Endothelial cell of umbilical vein (primary cell): ENCODE measurements at places on chromosomes 3 and 15.

GRCh38 chr3:159824333-159824732 is 164.3 kb upstream of the IL12A start:
- DNase-seq: peak; percentile 77

DNA sequence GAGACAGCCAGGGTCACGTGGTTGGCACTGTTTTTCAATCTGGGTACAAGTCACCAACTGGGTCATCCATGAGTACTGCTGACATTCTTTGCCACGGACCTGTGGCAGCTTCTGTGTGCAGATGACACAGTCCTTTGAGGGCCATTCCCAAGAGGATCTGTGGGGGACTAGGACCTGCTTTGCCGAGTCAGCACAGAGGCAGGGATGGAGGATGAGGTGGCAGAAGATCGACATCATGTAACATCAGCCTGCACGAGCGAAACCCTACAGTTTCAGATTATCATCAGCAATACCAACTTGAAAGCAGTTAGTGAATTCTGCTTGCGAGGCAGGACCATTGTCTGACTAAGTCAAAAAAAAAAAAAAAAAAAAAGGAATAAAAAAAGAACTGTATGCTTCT is 227.7 kb downstream of the FOXP1 start:
- DNase-seq: no peak

- DNase-seq: no peak
Observed at GRCh38 chr3:48215876-48216275, 7.4 kb upstream of the CAMP start.

DNA sequence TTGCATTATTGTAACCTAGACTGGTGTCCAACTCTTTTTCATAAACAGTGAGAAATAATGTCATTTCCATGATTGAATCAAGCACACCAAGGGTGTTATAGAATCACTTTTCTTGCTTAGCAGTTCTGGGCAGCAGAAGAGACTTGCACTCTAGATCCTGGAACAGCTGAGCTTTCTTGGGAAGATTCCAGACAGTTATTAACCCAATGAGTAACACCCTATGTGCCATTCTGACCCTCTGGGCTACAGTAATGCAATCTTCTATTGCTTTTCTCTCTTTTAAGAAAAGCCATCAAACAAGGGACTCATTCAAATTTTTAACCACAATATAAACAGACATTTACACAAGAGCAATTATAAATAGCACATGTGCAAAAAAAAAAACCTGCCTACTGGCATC is 39.3 kb upstream of the USP3 start:
- no peak for DNase-seq

- DNase-seq: peak; percentile 34
Observed at GRCh38 chr15:83380682-83381081, 66.5 kb upstream of the SH3GL3 start.

GRCh38 chr3:117278424-117279190 is 569.0 kb downstream of the TUSC7 start:
- peak; percentile 69 for DNase-seq

- DNase-seq: no peak
Observed at GRCh38 chr3:127339928-127340861, 52.3 kb upstream of the PRR20G start.

DNA sequence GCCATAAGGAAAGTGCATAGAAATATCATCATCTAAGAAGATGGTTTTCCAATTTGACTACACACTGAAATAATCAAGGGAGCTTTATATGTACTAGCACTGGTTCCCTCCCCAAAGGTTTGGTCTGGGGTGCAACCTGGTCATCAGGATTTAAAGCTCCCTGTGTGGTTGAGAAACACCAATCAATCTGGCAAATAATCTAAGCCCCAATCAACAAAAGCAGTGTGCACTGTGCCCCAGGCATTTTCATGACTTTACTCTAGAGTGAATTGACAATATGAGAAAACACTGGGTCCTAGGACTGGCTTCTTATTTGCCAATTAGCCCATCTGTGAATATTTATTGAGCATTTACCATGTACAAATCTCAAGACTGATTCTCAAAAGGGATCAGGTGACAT is 255.1 kb downstream of the MEIS2 start:
- DNase-seq: no peak

GRCh38 chr3:45917146-45917898 is 25.9 kb upstream of the CXCR6 start:
- no peak for DNase-seq

DNA sequence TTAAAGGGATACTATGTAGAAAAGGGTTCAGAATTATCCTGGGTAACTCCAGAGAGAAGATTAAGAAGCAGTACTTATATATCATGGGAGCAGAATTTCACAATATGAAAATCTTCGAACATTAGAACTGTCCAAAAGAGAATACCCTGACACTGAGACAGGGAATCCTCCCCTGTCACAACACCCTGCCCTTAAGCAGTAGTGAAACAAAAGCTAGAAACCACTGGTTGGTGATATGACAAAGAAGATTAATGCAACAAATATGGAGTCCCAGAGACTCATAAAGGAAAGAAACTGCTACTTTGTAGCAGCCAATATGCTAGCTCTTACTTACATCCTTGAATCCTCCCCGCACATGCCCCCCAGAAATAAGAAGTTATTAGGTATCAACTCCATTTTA is 18.5 kb downstream of the MIX23 start:
- no peak for DNase-seq

- DNase-seq: peak; percentile 57
Observed at GRCh38 chr15:62390791-62391640, 225.9 kb upstream of the C2CD4B start.

DNA sequence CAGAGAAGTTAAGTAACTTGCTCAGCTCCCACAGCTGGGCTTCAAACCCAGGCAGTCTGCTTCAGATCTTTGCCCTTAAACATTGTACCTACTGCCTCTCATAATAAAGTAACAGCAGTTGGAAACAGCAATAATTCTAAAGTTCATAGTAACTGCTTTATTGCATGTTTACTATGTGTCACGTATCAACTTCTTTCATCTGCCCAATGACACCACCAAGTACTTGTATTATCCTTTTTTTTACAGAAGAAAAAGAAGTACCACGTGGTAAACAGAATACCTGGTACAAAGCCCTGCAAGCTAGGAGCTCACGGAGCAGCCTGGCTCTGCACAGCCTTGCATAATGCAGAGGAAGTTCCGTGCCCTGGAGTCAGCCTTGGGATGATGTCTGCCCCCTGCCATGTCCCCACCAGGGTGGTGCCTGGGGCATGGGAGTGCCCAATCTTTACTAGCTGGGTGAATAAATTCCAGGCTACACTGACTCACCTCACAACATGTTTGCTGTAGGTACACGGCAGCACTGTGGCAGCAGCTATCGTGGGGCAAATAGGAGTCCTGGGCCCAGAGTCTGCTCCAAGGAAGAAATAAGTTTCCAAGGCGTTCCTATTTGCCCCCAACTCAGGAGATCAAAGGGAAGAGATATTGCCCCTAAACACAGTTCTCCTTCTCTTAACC is 77.2 kb downstream of the LDHAL6B start:
- DNase-seq: no peak

GRCh38 chr3:128280481-128281052 is 127.3 kb downstream of the EEFSEC start:
- no peak for DNase-seq

- peak; percentile 47 for DNase-seq
Observed at GRCh38 chr3:49476563-49476962, 6.5 kb downstream of the DAG1 start.

- no peak for DNase-seq
Observed at GRCh38 chr3:16647668-16648067, 42.4 kb upstream of the DAZL start.

GRCh38 chr3:45666757-45667431 is 22.3 kb upstream of the SACM1L start:
- peak; percentile 41 for DNase-seq

DNA sequence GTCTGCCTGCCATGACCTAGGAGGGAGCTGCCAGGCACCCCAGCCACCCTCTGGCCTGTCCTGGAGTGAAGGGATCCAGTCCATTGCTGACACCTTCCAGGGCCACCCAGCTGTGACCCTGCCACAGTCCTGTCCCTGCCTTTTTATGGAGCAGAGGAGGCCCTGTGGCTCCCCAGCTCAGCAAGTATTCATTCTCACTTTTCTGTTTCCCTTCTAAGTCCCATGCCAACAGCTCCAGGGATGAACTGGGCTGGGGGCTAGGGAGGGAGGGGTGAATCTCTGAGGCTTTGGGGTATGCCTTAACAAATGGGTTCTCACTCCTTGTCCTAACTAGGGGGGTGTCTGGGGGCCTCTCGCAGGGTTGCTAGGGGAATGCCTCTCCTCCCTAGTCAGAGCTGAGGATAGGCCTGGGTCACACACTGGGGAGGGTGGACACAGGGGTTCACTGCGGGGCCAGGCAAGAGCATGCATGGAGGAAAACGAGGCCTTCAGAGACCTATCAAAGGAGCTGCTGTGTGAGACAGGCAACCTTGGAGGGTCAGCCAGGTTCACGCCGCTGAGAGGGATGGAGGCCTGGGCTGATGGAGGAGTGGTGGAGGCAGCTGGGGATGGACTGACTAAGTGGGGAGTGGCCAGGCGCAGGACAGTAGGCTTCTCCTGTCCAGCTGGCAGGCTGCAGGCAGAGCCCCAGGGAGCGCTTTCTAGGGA is 31.8 kb downstream of the EPHB3 start:
- DNase-seq: no peak

DNA sequence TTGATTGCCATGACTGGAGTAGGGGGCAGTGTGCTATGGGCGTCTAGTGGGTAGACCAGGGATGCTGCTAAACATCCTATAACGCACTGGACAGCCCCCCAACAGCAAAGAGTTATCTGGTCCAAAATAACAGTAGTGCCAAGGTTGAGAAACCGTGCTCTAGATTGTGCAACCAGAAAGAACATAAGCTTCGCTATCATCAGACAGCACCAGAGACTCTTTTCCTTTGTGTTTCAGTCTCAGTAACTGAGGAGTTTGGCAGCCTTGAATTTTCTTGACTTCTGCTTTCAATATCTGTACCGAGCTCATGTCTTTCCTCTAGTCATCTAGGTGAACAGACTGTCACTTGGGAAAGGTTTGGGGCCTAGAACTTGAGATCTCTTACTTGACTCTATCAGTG is 8.8 kb downstream of the ARID3B start:
- no peak for DNase-seq

GRCh38 chr3:138186221-138186620 is 880 bp upstream of the ARMC8 start:
- no peak for DNase-seq

DNA sequence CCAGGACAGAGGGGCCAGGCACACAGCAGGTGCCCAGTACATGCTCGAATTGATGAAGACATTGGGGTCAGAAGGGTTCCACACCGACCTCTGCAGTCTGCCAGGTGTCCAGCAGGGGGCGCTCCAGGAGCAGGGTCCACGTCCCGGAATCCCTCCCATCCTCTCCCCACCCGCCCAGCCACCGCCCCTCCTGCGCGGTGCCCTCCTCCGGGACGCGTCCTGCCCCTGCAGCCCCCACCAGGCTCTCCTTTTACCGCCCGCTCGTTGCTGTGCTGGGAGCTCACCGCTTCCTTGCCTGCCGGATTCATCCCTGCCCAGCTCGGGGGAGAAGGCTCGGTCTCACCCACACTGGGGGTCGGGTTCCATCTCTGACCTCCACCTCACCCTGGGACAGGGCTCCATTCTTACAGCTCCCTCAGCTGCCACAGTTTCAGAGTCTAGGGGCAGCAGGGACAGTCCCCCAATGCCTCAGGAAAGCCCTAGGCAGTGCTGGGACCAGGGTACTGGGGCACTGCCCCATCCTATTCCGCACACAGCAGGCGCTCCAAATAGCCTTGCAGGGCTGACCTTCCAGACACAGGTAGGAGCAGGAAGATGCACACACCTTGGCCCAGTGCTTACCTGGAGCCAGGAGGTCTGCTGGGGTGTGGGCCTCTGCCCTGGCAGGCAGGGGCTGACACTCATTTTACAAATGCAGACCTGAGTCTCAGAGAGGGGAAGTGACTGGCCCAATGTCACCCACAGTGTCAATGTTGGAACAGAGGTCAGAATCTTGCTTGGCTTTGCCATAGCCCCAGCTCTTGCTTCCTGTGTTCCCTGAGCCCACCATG is 31.0 kb downstream of the GRIP2 start:
- DNase-seq: peak; percentile 30

- peak; percentile 94 for DNase-seq
Observed at GRCh38 chr3:188900421-188900951, 271.3 kb upstream of the TPRG1 start.
